ENCODE measurements at places on chromosomes 4 and X. TPM values are rescaled to one million over a fixed set of nuclear protein-coding genes. Genes with fewer than 3 reads are reported as not detected.

- DNase-seq = no peak
These were observed 66.7 kb downstream of the DCHS2 start for GRCh38 chr4:154424810-154425484.

DNA sequence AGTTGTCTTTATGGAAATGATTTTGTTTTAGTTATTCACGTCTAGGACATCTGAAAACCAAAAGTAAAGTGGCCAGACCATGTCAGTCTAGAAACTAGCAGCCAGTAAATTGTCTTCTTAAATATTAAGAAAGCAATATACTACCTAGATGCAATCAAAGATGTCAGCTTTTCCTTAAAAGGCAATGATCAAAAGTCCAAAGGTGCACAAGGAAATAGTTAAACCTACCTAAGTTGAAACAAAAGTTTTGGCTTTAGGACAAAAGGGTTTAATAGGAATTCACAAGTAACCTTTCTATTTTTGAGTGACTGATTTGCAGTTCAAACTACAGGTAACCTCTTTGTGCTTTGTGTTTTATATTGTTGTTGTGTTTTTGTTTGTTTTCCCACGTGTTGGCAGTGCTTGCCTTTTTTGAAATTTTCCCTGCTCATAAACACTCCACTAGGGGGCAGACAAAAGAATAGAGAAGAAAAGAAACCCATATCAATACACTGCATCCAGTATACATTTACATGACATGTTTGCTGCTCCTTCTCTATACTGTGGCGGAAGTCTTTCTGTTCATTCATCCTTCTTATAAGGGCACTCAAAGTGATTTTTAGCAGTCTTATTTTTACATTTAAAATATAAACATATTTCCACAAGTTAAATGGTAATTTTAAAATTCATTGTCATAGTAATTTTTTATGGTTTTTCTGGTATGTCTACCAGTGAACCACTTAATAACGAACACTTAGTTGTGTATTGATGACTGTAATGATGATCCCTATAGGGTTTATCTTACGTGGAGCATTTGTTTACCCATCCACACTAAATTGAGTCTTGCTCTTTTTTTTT lies 62.7 kb downstream of the GAB1 start:
- DNase-seq = no peak

DNA sequence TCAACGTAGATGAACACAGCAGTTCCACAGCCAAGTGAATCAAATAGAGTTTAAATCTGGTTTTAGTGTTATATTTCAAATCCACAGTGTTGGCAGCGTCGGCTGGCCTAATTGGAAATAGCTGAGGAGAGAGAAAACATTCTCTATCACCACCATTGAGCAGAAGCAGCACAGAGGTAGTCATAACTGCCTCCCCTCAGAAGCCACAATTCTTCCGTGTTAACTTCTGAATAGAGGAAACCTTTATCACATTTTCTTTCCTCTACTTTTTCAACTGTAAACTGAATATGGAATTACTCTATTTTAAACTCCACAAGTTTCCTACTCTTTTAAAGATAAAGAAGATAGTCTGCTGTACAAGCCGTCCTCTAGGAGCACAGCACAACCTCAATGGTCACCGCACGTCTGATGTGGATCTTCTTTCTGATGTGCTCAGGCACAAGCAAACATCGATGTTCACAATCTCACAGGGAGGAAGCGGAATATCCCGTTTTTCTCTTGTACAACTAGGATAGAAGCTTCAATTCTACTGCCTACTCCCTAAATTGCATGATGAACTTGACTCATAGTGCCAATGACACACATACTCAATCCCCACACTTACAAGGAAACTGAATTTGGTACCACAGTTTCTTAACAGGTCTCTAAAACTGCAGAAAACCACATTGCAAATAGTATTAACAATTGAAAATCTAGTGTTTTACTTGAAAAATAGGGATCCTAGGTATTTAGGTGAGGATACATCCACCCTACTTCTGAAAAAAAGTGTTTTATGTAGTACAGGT lies 217.8 kb upstream of the ETNPPL start:
- no peak for DNase-seq

DNA sequence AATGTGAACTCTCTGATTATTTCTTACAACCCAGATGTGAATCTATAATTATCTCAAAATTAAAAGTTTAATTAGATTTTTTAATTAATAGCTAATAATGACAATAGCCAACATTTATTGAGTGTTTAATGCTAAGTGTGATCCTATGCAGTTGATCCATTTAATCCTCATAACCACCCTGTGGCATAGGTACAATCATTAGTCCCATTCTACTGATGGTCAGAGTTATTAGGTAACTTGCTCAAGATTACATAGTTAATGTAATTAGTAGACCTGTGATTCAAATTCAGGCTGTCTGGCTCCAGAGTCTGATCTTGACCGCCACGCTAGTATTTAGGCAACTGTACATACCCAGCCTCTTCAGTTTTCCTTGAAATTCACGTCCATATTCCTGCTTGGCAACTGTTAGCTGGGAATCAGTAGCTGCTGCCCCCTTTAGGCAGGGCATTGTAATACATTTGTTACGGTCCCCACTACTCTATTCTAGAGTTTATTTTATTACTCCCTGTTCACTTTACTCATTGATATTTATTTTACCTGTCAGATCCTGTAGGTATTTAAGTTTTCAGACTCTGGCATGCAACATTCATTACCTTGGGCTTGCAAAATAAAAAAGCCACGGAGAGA lies 20.6 kb upstream of the TEC start:
- DNase-seq = no peak

- no peak for DNase-seq
These were observed 149.4 kb downstream of the EFNB1 start for GRCh38 chrX:68978255-68978654.

- no peak for DNase-seq
These were observed 10.1 kb downstream of the ANXA3 start for GRCh38 chr4:78561677-78562076.

Gene ANXA3
- total RNA-seq = 13.8 TPM

DNA sequence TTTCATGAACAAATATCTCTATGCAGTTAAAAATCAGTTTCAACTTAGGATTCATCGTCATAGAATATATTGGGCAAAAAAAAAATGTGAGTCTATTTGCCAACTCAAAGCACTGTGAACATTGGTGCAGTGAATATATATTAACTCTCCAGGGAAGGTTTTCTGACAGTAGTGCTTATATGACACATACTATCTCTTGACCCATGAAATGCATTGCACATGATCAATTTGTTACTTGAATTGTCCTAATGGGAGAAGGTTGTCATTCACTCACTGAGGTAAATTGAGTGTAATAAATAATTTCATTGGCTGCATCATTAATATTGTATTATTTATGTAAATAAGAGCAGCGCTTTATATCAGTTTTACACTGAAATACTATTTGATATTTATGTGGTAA lies 2458.5 kb downstream of the ARAP2 start:
- DNase-seq = no peak

Gene NUDT11
- 2.7 TPM for total RNA-seq

DNA sequence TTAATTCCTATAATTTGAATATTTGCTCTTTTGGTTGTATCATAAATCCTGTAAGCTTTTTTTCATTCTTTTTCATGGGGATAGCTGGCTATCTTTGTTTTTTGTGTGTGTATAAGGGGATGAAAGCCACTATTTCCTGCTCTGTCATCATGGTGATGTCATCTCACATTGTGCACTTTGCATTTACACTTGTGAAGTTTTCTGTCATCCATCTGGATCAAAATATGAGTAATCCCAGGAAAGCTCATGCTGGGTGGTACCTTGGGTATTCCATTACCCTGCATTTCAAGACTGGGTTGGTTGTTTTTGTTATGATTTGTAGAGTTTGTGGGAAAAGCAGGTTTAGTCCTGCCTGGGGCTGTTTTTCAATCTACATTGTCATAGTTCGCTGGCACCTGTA lies 367.3 kb downstream of the CHIC1 start:
- no peak for DNase-seq

DNA sequence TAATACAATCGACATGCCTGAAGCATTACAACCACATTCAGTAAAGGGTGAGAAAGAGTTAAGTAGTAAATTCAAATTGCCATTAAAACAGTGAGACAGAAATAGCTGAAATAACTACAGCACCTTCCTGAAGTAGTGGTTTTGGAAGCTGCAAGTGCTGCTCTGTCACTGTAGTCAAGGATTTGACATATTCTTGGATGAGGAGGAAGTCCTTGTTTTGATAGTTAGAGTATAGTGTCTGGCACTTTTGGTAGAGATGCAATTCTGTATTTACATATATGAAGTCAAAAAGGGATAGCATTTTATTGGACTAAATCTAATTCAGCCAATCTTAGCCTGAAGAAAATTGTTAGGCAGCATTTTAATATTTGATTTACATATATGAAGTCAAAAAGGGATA lies 1559.6 kb downstream of the TECRL start:
- DNase-seq = no peak

GRCh38 chr4:79015411-79015810 lies 76.2 kb upstream of the PAQR3 start:
- no peak for DNase-seq

GRCh38 chr4:22942920-22943559 lies 250.3 kb downstream of the GBA3 start:
- no peak for DNase-seq

Gene FAAH2
- 0.29 TPM for total RNA-seq

DNA sequence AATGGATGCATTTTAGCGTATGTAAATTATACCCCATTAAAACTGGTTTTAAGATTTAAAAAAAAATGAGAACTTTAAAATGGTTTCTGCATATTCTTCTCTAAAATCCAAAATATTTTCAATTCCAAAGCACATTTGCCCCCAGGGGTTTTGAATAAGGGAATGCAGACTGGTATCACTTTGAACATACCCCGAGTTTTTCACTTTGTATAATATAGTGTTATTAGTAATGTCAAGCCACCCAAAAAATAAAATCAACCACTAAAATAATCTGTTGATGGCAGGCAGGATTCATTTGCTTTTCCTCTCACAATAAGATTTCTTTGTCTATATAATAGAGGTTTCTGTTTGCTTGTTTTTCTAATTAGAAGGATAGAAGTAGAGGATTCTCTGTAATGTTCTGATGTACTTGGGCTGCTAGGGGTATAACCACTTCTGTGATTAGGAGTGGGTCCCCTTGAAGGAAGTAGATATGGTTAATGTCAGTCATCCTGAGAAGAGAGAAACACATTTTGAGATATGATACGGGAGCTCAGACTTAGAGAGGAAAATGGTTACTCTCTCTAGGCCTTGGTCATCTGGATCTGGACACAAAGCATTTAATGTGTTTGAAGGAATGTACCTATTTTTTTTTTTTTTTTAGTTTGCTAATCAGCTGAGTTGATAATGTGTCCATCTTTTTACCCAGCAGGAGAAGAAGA lies 9.3 kb upstream of the LIN54 start:
- DNase-seq = no peak

GRCh38 chrX:119755981-119756533 lies 2.3 kb upstream of the SOWAHD start:
- DNase-seq = peak; percentile 31

Gene PAGE2B
- not detected for total RNA-seq

Gene HOPX
- total RNA-seq = 63.5 TPM

DNA sequence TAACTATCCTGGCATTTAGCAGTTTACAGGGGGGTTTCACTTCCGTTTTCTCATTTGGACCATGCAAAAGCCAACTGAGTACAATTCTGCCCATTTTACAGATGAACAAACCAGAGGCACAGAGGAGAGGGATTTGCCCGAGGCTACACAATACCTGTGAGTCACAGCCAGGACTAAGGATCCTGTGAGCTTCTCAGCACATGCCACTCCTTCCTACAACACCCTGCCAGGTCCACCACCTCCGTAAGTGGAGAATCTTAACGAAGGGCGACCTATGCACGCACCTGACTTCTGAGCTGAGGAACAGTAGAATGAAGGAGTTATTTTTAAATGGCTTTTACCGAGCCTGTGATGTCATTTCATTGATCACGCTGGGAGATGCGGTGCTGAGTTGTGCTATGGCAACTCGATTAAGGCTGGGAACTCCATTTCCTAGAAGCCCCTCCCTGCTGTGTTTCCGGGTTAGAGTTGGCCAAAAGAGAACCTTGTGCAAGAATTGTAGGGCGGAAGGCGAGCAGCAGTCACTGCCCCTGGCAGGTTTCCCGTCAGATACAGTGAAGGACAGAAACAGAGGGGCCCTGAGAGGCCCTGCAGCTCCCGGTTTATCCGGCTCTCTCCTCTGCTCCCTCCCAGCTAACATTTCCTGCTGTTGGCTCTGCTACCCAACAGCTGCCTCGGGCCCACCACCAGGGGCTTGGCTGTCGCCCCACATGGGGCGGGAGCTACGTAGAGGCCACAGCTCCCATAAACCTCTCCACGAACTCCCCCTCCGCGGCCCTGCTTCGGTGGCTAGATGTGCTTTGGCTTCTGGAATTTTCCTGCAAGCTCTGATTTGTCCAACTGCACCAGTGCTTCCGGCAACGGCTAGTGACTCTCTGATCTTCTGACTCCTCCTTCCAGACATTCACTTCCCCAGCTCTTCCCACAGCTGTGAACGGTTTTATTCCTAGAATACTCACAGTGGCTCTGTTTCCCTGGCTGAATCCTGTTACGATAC lies 75.1 kb upstream of the USP9X start:
- peak; percentile 90 for DNase-seq

Gene NDST3
- total RNA-seq = 0.10 TPM

DNA sequence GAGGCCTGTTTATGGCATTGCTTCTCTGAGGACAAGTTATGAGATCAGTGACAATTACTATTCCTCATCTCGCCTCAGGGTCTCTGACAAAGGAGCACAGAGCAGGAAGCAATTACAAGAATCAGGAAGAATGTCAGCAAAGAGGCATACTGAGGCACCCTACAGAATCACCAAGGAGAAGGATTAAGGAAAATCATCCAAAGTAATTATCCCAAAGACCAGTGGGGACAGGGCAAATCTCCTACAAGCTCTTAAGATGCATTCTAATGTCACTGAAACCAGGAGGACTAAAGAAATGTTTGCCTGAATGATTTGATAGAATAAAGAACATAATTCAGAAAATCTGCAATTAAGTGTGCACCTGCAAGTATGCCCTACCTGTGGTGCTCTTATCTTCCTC lies 206.2 kb downstream of the RCHY1 start:
- no peak for DNase-seq

Measured in posterior vena cava (tissue), 2 donors.